ENCODE measurements at places on chromosomes 5 and 9.

DNA sequence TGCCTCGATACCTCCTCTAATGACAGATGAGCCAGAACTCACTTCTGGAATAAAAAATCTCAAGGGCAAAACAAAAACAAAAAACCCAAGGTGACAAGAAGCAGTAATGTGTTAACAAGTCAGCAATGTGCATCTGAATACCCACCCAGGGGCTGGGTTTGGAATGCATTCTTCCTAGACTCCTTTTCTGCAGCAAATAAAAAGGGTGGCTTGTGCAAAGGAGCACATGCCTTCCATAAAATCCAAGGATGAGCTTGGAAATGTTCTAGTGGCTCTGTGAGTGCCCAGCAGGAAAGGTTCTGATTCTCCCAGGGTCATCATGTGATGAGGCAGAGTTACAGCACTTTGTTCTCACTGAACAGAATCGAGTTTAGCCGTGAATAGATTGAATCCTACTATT, 599.9 kb downstream of the RAB3C start:
- DNase-seq, result no peak

DNA sequence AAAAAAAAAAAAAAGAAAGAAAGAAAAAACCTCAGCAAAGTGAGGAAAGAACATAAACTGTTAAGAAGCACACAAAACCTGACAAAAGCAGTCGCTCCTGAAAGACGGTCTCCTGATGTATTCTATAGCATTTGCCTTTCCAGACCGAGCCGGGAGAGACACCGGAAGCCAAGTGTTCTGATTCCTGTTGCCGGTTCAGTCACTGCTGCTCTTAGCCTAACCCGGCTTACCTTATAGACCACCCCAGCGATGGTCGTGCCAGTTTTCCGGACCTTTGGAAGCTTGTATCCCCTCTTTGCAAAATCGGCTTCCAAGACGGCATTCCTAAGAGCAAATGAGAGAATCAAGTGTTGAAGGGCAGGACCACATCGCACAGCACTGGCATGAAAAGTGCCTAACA, 630 bp downstream of the PSMB7 start:
- no peak for DNase-seq

GRCh38 chr5:110768138-110768860, 29.5 kb downstream of the SLC25A46 start:
- DNase-seq, result peak; percentile 15

- no peak for DNase-seq
Measured at GRCh38 chr5:132639706-132640130, 18.3 kb upstream of the IL13 start.

- peak; percentile 95 for DNase-seq
Measured at GRCh38 chr9:22237497-22238363, 208.9 kb upstream of the DMRTA1 start.

- no peak for DNase-seq
Measured at GRCh38 chr9:108867116-108867515, 5.0 kb downstream of the ACTL7A start.

Measured in astrocyte of the spinal cord (primary cell).